ENCODE measurements at places on chromosomes 12 and 14. TPM values are rescaled to one million over a fixed set of nuclear protein-coding genes. Genes with fewer than 3 reads are reported as not detected.

DNA sequence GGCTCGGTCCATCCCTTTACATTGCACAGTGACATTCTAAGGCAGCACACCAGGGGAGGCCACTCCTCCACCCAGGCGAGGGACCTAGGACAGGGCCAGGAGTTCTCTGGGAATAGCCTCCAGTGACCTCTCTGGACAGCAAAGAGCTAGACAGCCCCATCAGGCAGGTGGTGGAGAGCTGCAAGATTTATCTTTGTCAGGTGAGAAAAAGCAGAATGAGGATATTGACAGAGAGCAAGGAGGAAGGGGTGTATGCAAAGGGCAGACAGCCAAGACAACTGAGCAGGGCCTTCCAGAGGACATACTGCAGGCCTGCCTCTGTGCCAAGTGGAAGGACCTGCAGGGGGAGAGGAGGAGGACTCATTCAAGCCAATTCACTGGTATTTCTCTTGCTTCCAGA, 112.4 kb upstream of the MAX start:
- no peaks in the 10 kb centered on the region for H3K4me1 ChIP-seq
- peak; percentile 71 for DNase-seq
- no peaks in the 10 kb centered on the region for H3K36me3 ChIP-seq
- no peaks in the 10 kb centered on the region for H3K27me3 ChIP-seq
- no peak overlapping the region for H3K4me3 ChIP-seq

MSI1 gene
- 7.1 TPM for total RNA-seq

DNA sequence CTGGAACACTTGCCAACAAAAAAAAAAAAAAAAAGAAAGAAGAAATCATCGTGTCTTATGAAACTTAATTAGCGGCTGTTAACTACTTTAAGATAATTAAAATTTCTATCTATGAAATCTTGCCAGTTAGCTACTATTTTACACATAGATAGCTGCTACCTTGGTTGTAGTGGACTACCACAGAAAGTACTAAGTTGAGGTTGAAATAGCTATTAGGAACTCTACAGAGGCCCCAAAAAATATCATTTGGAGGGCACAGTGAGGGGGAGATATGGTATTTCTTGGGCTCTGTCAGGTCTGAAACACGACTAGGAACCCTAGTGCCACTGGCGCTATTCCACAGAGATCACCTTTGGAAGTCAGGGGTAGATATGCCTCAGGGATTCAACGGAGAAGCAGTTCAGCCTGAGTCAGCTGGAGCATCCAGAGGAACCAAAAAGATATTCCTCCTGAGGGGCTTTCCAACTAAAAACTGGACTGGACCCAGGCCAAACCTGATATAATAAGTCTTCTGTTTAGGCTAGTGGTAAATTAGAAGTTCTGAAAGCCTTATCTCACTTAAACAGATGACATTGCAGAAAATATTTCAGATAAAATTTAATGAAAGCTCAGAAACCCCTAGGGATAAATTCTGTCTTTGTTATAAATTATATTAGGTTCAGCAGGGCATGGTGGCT, 126.1 kb downstream of the EPS8 start:
- DNase-seq: no peak
- H3K4me1 ChIP-seq: no peaks in the 10 kb centered on the region
- H3K27me3 ChIP-seq: no peaks in the 10 kb centered on the region

GRCh38 chr12:55743406-55744339, 751 bp downstream of the GDF11 start:
- no peaks in the 10 kb centered on the region for H3K27me3 ChIP-seq
- DNase-seq: peak; percentile 89
- H3K4me3 ChIP-seq: peak overlapping the region; percentile 59

DNA sequence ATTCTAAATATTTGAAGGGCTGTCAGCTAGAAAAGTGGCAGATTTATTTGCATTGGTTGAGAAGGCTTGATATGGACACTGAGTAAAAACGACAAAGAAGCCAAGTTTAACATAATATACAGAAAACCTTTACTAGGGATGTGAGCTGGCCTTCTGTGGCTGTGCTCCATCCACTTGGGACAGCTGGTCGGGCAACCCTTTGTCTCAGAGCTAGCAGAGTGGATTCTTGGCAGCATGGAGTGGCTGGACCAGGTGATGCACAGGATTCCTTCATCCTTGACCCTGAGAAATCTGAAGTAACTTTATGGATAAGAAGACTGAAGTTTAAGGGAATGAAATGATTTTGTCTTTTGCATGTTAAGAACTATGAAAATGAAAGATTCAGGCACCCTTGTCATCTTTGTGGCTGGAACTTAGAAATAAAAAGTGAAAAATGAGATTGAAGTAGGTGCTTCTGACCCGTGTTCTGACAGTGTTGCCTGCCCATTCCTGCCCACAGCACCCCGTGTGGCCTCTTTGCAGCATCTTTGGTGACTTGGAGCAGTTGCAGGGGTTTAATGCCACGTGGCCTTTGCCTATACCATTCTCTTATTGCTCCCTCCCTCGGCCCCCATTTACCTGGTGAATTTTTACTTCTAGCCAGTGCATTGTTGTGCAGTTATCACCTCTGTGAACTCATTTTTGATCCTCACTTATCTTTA, 32.6 kb downstream of the PELI2 start:
- no peak for DNase-seq
- H3K27me3 ChIP-seq: no peaks in the 10 kb centered on the region
- H3K4me3 ChIP-seq: no peak overlapping the region
- no peak overlapping the region for H3K27ac ChIP-seq

GRCh38 chr12:31560516-31560915, 30.4 kb downstream of the DENND5B start:
- no peaks in the 10 kb centered on the region for H3K27me3 ChIP-seq
- no peak overlapping the region for H3K4me3 ChIP-seq
- H3K27ac ChIP-seq: no peak overlapping the region

- no peak for DNase-seq
- H3K27ac ChIP-seq: no peak overlapping the region
- H3K36me3 ChIP-seq: no peaks in the 10 kb centered on the region
Observed at GRCh38 chr12:98058213-98058612, 457.2 kb upstream of the TMPO start.

DNA sequence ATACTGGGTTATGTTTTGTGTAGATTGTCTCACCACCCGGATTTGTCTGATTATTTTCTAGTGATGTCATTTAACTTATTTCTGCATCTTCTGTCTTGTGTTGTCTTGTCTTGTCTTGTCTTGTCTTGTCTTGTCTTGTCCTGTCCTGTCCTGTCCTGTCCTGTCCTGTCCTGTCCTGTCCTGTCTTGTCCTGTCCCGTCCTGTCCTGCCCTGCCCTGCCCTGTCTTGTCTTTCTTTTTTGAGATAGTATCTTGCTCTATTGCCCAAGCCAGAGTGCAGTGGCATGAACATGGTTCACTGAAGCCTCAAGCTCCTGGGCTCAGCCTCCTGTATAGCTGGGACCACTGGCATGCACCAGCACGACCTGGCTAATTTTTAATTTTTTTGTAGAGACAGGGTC, 25.6 kb downstream of the DERA start:
- no peak for DNase-seq
- no peaks in the 10 kb centered on the region for H3K4me1 ChIP-seq
- no peak overlapping the region for H3K4me3 ChIP-seq
- H3K27ac ChIP-seq: no peak overlapping the region
- no peaks in the 10 kb centered on the region for H3K27me3 ChIP-seq

DNA sequence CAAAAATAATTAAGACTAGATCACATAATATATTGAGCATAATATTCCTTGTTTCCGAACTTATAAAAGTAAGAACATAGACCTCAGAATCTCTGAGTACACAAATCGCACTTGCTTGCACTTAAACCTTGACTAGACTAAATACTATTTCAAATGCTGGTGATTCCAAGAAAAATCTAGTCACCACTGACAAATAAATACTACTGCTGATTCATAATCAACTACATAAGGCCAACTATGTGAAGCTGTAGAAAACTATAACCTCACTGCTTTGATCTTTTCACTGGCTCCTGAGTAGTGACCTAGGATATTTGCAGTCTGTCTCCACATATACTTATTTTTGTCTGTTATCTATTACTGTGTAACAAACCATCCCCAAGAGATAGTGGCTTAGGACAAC, 245.4 kb downstream of the DIO2 start:
- no peaks in the 10 kb centered on the region for H3K36me3 ChIP-seq
- no peaks in the 10 kb centered on the region for H3K4me1 ChIP-seq
- H3K4me3 ChIP-seq: no peak overlapping the region
- no peak for DNase-seq

DNA sequence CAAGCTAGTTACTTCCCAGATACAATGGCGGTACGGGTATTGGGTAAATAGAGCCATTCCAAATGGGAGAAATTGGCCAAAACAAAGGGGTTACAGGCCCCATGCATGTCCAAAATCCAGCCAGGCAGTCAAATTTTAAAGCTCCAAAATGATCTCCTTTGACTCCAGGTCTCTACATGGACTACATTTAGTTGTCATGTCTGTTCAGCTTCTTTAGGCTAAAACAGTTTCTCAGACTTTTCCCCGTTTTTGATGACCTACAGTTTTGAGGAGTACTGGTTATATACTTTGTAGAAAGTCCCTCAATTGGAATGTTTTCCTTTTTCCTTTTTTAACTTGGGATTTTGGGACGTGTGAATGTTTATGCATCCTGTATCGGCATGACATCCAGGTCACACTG, 4.7 kb downstream of the NT5DC3 start:
- no peak for DNase-seq
- peaks cover 60% of the 10 kb centered on the region for H3K4me1 ChIP-seq
- no peaks in the 10 kb centered on the region for H3K27me3 ChIP-seq
- H3K36me3 ChIP-seq: peaks cover 7% of the 10 kb centered on the region

DNA sequence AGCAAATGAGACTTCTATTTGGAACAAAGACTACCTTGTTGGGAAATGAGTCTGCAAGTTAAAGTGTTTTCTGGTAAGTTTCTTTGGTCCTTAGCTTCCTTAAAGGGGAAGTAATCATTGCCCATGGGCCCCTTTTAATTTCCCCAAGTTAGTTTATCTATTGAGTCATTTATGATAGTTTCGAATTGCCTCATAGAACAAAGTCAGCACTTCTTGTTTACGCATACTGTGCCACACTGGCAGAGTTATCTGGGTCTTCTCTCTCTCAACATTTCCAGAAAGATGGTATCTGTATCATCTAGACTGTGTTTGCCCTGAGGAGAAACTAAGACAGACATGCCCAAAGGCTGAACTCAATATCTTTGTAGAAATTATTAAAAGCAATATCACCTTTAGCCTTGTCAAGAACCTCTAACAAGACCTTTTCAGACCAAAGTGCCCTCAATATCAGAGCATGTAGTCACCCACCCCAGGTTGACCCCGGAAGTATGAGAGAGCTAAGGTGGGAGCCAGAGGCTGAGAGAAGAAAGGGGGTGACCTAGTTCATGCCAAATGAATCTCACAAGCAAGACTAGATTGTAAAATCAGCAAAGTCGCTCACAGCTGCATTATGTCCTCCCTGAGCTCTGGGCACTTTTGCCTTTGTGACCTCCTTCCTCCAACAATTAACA, 40.0 kb downstream of the GPR65 start:
- H3K4me3 ChIP-seq: no peak overlapping the region
- peak overlapping the region; percentile 66 for H3K27ac ChIP-seq
- DNase-seq: peak; percentile 25
- no peaks in the 10 kb centered on the region for H3K36me3 ChIP-seq
- no peaks in the 10 kb centered on the region for H3K27me3 ChIP-seq
- H3K4me1 ChIP-seq: no peaks in the 10 kb centered on the region

SRGAP1 gene
- total RNA-seq: 13.9 TPM

- H3K27ac ChIP-seq: peak overlapping the region; percentile 99
- H3K36me3 ChIP-seq: no peaks in the 10 kb centered on the region
- no peaks in the 10 kb centered on the region for H3K27me3 ChIP-seq
- no peak overlapping the region for H3K4me3 ChIP-seq
- peak; percentile 83 for DNase-seq
- H3K4me1 ChIP-seq: peaks cover 94% of the 10 kb centered on the region
Observed at GRCh38 chr14:73764406-73765280, 50.5 kb upstream of the PNMA1 start.

DNA sequence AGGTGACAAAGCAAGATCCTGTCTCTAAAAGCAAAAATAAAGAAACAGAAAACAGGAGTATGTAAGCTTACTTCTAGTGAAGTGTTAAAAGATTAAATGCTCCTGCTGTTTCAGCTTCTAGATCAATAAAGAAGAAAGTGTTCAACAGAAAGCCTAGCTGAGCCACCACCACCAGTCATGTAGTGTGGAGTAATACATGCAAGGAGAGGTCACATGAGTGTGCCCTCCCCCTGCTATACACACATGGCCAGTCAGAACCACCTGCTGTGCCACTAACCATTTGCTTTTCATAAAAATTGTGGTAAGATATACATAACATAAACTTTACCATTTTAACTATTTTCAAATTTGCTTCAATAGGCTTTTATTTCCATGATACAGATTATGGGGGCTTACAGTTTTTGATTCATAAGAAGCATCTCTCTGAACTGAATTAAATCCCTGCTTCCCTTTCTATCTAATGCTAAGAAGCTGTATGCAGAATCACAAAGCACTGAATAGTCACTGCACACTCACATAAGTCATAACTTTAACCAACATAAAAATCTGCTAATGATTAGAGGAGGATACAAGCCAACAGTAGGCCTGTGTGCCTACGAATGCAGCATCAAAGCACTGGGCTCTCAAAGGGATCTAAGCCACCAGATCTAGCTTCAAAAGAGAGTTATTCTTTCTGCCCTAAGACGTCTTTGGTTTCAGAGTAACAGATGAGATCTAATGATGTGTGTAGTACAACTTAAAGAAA, 515.5 kb downstream of the C12orf50 start:
- H3K27me3 ChIP-seq: no peaks in the 10 kb centered on the region
- no peak overlapping the region for H3K27ac ChIP-seq
- DNase-seq: no peak
- no peaks in the 10 kb centered on the region for H3K4me1 ChIP-seq
- H3K4me3 ChIP-seq: no peak overlapping the region

SMIM10L1 gene
- 11.3 TPM for total RNA-seq

DNA sequence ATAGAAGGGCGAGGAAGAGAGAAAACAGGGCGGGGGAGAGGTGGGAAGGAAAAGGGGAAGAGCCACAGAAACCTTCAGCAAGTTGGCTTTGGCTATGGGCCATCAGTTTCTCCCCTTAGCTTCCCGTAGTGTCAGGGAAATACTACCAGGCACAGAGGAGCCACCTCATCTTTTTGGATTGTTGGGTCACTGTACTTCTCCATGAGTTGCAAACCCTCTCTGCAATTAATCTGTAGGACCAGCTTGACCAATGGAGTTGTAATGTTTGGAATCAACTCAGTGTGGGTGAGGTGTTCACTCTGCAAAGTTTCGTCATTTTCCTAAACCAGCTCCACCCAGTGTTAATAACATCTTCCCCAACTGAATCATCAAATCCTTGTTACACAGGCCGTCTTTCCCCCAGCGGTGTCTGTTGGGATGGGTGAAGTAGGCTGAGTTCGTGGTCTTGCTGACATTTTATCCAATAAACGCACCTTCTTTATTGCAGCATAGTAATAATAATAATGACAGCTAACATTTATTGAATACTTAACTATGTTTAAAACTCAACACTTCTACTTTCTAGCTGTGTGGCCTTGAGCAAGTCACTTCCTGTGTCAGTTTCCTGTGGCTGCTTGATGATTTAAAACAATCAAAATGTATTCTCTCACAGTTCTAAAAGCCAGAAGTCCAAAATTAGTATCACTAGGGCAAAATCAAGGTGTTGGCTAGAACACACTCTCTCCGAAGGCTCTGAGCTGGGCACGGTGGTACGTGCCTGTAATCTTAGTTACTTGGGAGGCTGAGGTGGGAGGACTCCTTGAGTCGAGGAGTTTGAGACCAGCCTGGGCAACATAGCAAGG, 8.1 kb upstream of the GLTP start:
- H3K36me3 ChIP-seq: no peaks in the 10 kb centered on the region
- H3K4me1 ChIP-seq: peaks cover 20% of the 10 kb centered on the region
- H3K27me3 ChIP-seq: peaks cover 5% of the 10 kb centered on the region
- H3K27ac ChIP-seq: peak overlapping the region; percentile 53
- DNase-seq: no peak
